ENCODE measurements at places on chromosomes 6 and 20.
A peak's percentile ranks its signal among the peaks of the same experiment; 100 is the strongest.

DNA sequence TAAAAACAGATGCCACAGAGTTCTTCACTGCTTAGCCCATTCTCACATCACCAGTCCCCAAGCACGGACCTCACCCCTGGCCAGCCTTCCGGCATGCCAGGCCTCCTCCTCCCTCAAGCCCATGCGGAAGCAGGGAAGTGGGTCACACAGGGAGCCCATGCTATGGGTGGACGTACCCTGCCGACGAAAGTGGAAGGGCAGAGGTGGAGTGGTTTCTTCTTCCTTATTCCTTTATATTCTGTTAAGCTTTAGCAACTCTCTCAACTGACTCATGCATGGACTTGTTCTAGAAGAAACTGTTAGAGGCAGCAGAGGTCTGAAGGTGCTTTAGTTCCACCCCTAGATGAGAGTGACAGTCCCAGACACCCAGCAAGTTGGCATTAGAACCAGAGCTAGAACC, 118.6 kb downstream of the LY86 start:
- DNase-seq, result no peak

DNA sequence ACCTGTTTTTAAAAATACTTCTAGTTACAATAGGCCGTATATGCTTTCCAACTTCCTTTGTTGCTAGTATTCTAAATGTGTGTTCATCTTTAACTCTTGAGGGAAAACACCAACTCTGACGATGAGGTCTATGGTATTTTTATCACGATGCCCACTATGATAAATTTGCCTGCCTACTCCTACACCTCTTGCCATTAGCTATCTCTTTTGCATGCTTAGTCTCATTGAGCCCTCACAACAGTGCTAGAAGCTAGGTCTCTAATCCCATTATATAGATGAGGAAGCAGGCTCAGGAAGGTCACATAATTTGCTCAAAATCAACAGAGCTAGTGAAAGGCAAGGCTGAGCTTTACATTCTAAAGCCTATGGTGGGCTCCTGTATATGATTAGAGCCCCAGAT, 13.2 kb downstream of the AAR2 start:
- no peak for DNase-seq

- no peak for DNase-seq
Measured at GRCh38 chr20:3857405-3857804, 10.8 kb downstream of the MAVS start.

GRCh38 chr6:33613146-33613794, 7.9 kb upstream of the ITPR3 start:
- DNase-seq, result peak; percentile 68

DNA sequence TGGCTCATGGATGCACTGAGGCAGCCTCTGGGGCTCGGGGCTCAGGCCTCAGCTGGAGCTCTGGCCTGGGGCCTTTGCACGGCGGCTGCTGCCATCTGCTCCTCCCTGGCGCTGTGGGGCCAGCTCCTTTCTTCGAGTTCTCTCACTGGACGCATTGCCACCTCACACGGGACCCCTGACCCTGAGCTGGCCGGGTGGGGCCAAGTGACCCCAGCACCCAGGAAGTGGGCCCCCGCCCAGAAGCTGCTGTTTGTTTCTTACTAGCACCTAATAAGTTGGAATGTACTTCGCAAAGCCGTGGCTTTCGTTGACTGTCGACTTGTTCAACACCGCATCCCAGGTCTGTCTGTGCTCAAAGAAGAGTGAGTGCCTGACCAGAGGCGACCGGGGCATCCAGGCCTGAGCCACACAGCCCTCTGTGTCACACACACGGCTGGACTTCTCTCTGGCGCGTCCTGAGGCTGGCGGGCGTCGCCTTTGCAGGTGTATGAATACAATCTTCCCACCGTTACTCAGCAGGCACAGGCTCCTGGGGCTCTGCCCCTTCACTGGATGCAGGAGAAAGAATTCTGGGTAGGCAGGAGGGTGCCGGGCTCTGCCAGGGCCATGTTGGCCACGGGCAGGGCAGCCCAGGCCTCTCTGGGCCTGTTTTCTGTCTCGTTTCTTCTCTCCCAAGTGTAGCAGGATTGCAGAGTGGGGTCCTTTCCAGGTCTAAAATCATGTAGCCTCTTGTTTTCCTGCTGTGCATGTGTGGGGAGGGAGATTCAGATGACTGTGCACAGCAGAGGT, 112.9 kb downstream of the DLL1 start:
- DNase-seq, result no peak

GRCh38 chr6:2817903-2818443, 23.7 kb downstream of the SERPINB1 start:
- DNase-seq, result peak; percentile 24

- DNase-seq, result no peak
Measured at GRCh38 chr6:106757267-106757666, 127.9 kb downstream of the QRSL1 start.

DNA sequence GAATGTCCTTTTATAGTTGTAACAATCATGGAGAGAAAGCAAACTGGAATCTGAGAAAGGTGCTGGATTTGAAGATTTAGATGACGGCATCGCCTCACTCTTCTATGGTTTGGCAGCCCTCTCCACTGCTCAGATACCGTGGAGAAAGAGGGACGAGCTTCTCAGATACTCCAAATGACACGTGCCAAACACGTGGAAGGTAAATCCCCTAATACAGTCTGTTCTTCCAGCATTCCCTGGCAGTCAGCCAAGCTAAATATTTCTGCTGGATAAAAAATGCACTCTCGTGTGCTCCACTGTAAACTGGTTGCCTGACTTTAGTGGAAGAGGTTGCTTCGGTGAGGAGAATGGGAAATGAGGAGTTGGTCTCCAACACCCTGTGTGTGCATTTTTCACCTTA, 16.7 kb upstream of the PRDM1 start:
- DNase-seq, result peak; percentile 51

- no peak for DNase-seq
Measured at GRCh38 chr20:17138237-17138636, 88.6 kb upstream of the PCSK2 start.
